Right cardiac atrium (tissue), 5 donors: ENCODE measurements at places on chromosomes 1 and 21. TPM values are rescaled to one million over a fixed set of nuclear protein-coding genes. Genes with fewer than 3 reads are reported as not detected.

DNA sequence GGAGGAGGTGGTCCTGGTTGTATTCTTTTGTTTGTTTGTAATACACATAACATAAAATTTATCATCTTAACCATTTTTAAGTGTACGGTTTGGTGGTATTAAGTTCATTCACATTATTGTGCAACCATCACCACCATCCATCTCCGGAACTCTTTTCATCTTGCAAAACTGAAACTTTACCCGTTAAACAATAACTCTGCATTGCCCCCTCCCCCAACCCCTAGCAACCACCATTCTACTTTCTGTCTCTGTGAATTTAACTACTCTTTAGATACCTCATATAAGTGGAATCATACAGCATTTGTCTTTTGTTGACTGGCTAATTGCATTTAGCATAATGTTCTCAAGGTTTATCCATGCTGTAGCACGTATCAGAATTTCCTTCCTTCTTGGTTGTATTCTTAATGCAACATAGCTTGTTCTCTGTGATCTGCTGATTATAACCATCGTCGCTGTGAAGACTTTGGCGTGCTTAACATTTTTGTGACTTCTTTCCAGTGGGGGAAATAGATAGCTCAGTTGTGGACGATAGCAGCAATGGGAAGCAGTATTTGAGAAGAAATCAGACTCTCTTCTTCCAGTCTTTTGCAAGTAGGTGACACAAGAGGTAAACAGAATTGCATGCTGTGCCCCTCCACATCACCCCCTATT, 117.5 kb upstream of the HOOK1 start:
- no peak for DNase-seq

The ZFP69B gene
- 0.63 TPM for total RNA-seq

- peak; percentile 89 for DNase-seq
Observed at GRCh38 chr1:201480231-201481003, 11.4 kb upstream of the PHLDA3 start.

GRCh38 chr21:26027696-26028095, 142.9 kb downstream of the APP start:
- DNase-seq, result no peak

The CCDC190 gene
- total RNA-seq, result not detected

- no peak for DNase-seq
Observed at GRCh38 chr1:174358344-174358743, 89.4 kb upstream of the GPR52 start.

GRCh38 chr1:52523376-52523775, 29.5 kb downstream of the TUT4 start:
- no peak for DNase-seq

The SYDE2 gene
- total RNA-seq, result 15.2 TPM

The SPRR2B gene
- not detected for total RNA-seq

The AMY2A gene
- total RNA-seq, result 0.36 TPM

DNA sequence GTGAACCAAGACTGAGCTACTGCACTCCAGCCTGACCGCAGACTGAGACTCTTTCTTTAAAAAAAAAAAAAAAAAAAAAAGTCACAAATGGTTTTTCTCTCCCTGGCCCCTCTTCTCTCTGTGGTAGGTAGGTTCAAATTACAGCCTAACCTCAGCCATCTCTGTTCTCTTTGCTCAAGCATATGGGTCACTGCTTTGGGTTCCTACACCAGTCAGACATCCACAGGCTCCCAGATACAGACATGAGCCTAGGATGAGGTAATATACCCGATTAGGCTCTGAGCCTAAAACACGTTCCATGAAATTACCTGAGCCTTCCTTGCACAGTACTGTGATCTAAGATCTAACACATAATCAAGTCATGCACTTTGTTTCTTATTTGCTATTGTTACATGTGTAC, 90.5 kb upstream of the JAK1 start:
- DNase-seq, result no peak

The NUP133 gene
- total RNA-seq, result 29.0 TPM

The RHOU gene
- 15.1 TPM for total RNA-seq

The SERPINC1 gene
- not detected for total RNA-seq

The AMY1B gene
- total RNA-seq, result not detected

DNA sequence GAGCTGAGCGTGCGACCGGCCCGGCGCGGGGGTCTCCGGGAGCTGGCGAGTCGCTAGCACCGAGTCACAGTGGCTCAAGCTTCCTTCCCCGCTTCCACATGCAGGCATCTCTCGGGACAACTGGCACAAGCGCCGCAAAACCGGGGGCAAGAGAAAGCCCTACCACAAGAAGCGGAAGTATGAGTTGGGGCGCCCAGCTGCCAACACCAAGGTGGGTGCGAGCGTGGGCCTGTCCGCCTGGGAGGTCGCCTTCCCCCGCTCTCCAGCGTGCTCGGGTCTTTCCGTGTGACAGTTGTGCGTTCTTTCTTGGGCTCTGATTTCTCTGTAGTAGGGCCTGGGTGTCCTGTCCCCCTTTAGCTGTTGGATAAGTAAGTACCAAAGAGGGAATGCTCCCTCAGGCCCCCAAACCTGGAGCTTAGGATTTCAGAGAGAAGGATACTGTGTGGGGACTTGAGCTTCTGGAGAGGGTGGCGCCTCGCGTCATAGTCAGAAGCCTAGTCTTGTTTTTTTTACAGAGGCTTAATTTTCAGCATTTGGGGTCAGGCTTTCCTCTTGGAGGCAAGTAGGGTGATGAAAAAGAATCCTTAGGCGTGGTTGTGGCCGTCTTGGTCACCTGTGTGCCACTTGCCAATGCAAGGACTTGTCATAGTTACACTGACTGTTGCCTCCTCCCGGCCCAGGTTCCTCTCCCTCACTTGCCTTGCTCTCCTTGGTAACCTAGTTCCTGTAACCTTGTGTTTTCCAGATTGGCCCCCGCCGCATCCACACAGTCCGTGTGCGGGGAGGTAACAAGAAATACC, 790 bp downstream of the RPS8 start:
- peak; percentile 77 for DNase-seq

The SH2D1B gene
- not detected for total RNA-seq

DNA sequence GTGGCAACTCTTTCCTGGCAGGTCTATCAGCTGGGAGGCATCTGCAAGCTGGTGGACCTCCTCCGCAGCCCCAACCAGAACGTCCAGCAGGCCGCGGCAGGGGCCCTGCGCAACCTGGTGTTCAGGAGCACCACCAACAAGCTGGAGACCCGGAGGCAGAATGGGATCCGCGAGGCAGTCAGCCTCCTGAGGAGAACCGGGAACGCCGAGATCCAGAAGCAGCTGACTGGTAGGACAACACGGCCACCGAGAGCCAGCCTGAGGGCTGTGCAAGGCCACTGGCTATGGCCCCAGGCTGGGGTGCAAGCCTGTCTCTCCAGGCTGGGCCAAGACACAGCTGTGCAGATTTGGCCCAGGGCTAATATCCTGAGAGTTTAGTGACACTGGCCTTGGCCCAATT, 34.2 kb downstream of the PKP1 start:
- no peak for DNase-seq

GRCh38 chr21:29656504-29657239, 283.1 kb downstream of the GRIK1 start:
- no peak for DNase-seq

The NECTIN4 gene
- total RNA-seq, result not detected

The CFAP141 gene
- total RNA-seq, result not detected

DNA sequence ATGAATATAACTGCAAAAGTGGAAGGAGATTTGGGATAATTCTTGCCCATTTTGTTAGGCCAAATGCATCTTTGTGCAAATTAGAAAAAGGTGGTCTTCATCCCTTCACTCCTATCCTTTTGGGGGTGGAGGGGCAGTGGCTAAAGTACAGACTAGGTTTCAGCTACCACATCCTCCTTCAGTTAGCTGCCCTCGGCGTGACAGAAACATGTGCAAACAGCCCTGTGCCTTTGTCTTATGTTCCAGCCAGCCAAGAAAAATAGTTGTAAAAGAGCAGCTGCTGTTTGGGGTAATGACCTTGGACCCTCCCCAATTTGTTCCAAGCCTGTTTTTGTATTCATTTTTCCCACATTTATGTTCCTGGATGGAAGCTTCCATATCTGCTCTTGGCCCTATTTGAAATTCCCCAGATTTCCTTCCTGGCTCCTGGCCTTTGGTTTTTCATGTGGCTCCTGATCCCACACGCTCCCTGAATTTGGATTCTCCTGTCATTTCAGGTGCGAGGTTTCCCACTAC, 8.3 kb upstream of the LGALS8 start:
- DNase-seq, result no peak

- no peak for DNase-seq
Observed at GRCh38 chr1:100006688-100007087, 36.9 kb downstream of the SLC35A3 start.

GRCh38 chr1:217553949-217554509, 76.9 kb downstream of the GPATCH2 start:
- DNase-seq, result no peak
